ENCODE measurements at places on chromosomes 4 and X. TPM values are rescaled to one million over a fixed set of nuclear protein-coding genes. Genes with fewer than 3 reads are reported as not detected.

GYPE gene
- 0.64 TPM for total RNA-seq

UCP1 gene
- total RNA-seq: not detected

SLC49A3 gene
- 7.1 TPM for total RNA-seq

RASSF6 gene
- not detected for total RNA-seq

FOXO4 gene
- 4.3 TPM for total RNA-seq

SPRY1 gene
- total RNA-seq: 14.8 TPM

CPLX1 gene
- not detected for total RNA-seq

MAD2L1 gene
- 13.5 TPM for total RNA-seq

CT45A2 gene
- total RNA-seq: not detected

UTP14A gene
- 16.4 TPM for total RNA-seq

GSX2 gene
- total RNA-seq: not detected

TLR2 gene
- 0.32 TPM for total RNA-seq

GABRE gene
- total RNA-seq: 24.2 TPM

KLKB1 gene
- total RNA-seq: not detected

All from fibroblast of villous mesenchyme (primary cell).